ENCODE measurements at places on chromosomes 16 and 17.

GRCh38 chr17:64065161-64065560 lies 44.7 kb upstream of the ICAM2 start:
- DNase-seq: no peak

GRCh38 chr17:17091276-17091675 lies 49.0 kb downstream of the MPRIP start:
- DNase-seq: no peak

DNA sequence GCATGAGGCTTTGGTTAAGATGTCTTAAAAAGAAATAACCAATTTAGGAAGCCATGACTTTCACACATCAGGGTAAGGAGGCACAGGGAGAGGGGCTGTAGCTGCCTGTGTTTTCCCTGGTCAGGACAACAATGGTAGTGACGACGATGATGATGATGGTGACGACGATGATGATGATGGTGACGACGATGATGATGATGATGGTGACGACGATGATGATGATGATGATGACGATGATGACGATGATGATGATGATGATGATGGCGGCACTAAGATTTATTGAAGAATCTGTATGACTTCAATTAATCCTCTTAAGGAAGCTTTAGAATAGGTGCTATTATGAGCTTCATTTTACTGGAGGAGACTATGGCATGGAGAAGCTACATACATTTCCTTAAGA lies 284.1 kb upstream of the TNRC6C start:
- DNase-seq: no peak

DNA sequence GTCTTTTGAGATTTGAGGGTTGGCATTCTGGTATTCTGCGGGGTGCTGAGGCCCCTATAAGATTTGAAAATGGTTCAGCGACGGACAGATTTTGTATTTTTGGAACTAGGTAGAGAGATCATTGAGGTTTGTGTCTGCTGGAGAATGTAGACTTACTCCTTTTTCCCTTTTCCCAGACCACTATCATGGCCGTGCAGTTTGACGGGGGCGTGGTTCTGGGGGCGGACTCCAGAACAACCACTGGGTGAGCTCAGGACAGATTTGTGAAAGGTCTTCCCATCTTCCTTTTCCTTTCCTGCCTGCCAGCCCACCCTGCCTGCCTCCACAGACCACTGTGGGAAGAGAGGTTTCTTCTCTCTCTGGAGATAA lies 572 bp downstream of the PSMB6 start:
- no peak for DNase-seq

DNA sequence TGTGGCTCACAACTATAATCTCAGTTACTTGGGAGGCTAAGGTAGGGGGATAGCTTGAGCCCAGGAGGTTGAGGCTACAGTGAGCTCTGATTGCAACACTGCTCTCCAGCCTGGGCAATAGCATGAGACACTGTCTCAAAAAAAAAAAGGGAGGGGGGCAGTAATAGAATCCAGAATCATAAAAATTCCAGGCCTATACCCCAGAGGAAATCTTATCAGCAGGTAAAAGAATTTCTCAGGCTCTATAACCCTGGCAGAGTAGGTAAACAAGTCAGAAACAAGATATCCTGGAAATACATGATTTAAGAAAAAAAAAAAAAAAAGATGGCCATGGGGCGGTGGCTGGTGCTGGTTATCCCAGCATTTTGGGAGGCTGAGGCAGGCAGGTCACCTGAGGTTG lies 12.9 kb downstream of the SPAG9 start:
- no peak for DNase-seq

GRCh38 chr17:68693466-68693865 lies 92.3 kb upstream of the FAM20A start:
- no peak for DNase-seq

All from activated T-helper 9 cell treated with anti-CD3 and anti-CD28 coated beads, Interleukin-2, amount 50 U/mL, for 16 hours (primary cell).